ENCODE measurements at places on chromosomes 6 and 20. TPM values are rescaled to one million over a fixed set of nuclear protein-coding genes. Genes with fewer than 3 reads are reported as not detected.

GRCh38 chr6:114042267-114043016, 71.5 kb upstream of the HDAC2 start:
- H3K27me3 ChIP-seq = no peaks in the 10 kb centered on the region
- no peak overlapping the region for H3K27ac ChIP-seq
- H3K4me3 ChIP-seq = no peak overlapping the region
- H3K4me1 ChIP-seq = no peaks in the 10 kb centered on the region
- no peak for DNase-seq

Gene CRYBG1
- 6.4 TPM for total RNA-seq

DNA sequence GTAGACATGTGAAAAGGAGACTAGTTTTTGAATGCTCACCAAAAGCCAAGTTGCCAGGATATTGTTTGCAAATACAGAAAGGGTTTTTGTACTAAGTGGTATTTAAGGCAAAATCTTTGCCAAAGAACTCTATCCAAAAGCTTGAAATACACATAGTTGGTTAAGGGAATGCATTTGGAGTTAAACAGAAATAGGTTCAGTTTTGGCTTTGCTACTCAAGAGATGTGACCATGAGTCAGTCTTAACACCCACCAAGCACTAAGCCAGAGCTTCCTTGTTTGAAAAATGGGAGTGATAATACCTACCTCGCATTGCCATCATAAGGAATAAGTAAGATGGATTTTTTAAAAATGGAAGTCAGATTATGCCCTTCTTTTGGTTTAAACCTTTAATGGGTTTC, 191.7 kb upstream of the LAMP5 start:
- no peak overlapping the region for H3K4me3 ChIP-seq
- no peaks in the 10 kb centered on the region for H3K27me3 ChIP-seq
- no peak for DNase-seq
- no peaks in the 10 kb centered on the region for H3K36me3 ChIP-seq

- H3K4me3 ChIP-seq = no peak overlapping the region
- H3K27ac ChIP-seq = no peak overlapping the region
- H3K4me1 ChIP-seq = no peaks in the 10 kb centered on the region
- no peak for DNase-seq
Measured at GRCh38 chr6:39059496-39060310, 11.1 kb downstream of the GLP1R start.

DNA sequence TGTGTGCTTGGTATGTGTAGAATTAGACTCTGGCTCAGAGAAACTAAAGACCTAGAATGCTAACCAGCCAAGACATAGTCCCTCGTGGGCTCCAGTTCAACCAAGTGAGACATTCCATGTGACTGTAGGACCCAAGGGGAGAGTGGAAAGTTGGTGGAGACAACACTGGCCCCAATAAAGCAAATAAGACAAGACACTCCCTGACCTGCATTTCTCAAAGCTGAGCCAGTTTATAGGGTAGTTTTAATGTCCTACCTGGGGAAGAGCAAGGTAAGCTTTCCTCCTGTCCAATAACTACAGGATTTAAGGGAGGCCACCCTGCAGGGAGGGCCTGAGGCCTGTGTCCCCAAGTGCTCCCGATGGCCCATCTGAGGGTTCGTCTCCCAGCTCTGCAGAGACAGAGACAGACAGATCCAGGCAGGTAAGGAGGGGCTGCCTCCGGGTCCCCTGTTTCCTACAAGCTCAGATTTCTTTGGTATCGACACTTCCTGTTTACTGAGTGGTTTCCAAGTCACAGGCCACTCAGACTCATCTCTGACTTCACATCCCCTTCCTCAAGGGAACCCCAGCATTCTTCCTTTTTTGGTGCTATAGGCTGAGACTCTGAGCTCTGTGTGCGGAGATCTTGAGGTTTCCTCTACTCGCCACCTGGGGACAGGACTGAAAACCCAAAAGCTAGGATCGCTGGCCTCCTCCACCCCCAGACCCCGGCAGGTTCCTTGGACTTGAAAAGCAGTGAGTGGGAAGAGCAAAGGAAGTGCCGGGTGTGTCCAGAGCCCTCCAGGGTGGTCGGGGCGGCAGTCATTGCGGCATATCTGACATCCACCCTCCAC, 92.4 kb downstream of the PRND start:
- no peaks in the 10 kb centered on the region for H3K36me3 ChIP-seq
- H3K4me3 ChIP-seq = peak overlapping the region; percentile 11
- DNase-seq = no peak
- peaks cover 4% of the 10 kb centered on the region for H3K27me3 ChIP-seq

Gene PKIB
- total RNA-seq = 41.5 TPM

DNA sequence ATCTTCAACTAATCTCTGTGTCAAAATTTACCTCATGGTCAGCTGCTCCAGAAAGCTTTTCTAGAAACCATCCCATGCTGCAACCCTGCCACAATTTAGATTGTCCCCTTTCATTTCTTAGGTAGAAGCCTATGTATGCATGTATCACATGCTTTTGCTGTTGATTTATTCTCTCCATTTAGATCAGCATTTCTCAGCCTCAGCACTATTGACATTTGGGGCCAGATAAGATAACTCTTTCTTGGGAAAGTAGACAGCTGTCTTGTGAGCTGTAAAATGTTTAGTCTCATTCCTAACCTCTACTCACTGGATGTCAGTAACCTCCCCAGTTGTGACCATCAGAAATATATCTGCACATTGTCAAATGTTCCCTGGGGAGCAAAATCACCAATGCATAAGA, 99.0 kb downstream of the PLCB1 start:
- DNase-seq = peak; percentile 46
- no peaks in the 10 kb centered on the region for H3K36me3 ChIP-seq
- H3K27ac ChIP-seq = no peak overlapping the region
- H3K4me3 ChIP-seq = no peak overlapping the region
- no peaks in the 10 kb centered on the region for H3K27me3 ChIP-seq

DNA sequence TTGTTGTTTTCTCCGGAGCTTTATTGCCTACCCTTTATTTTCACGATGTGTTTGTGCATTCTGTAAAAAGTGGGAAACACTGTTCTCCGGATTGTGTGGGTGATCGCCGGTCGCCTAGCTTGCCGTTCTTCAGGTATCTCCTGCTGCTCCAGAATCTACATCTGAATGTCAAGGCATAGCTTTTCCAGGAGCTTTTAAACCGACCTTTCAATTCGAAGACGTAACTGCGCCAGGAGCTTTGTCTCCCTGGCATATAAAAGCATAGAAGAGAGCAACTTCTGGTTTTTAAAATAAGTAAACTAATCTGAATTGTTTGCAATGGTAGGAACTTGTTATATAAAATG, 96.0 kb downstream of the HFE start:
- no peaks in the 10 kb centered on the region for H3K36me3 ChIP-seq
- no peak for DNase-seq
- H3K27ac ChIP-seq = peak overlapping the region; percentile 78
- no peaks in the 10 kb centered on the region for H3K27me3 ChIP-seq

GRCh38 chr20:46334303-46334904, 26.1 kb upstream of the CDH22 start:
- H3K27ac ChIP-seq = no peak overlapping the region
